ENCODE measurements at places on chromosomes 1 and 21. TPM values are rescaled to one million over a fixed set of nuclear protein-coding genes. Genes with fewer than 3 reads are reported as not detected.

- no peak for DNase-seq
Observed at GRCh38 chr1:22347854-22348760, 103.5 kb upstream of the ZBTB40 start.

- no peak for DNase-seq
Observed at GRCh38 chr1:81974883-81975555, 174.3 kb downstream of the ADGRL2 start.

Gene F11R
- total RNA-seq, result 87.0 TPM

Gene RPTN
- total RNA-seq, result not detected

- DNase-seq, result no peak
Observed at GRCh38 chr1:43464681-43465504, 11.2 kb upstream of the HYI start.

Gene BGLAP
- total RNA-seq, result not detected

Gene ICOSLG
- total RNA-seq, result 1.6 TPM

DNA sequence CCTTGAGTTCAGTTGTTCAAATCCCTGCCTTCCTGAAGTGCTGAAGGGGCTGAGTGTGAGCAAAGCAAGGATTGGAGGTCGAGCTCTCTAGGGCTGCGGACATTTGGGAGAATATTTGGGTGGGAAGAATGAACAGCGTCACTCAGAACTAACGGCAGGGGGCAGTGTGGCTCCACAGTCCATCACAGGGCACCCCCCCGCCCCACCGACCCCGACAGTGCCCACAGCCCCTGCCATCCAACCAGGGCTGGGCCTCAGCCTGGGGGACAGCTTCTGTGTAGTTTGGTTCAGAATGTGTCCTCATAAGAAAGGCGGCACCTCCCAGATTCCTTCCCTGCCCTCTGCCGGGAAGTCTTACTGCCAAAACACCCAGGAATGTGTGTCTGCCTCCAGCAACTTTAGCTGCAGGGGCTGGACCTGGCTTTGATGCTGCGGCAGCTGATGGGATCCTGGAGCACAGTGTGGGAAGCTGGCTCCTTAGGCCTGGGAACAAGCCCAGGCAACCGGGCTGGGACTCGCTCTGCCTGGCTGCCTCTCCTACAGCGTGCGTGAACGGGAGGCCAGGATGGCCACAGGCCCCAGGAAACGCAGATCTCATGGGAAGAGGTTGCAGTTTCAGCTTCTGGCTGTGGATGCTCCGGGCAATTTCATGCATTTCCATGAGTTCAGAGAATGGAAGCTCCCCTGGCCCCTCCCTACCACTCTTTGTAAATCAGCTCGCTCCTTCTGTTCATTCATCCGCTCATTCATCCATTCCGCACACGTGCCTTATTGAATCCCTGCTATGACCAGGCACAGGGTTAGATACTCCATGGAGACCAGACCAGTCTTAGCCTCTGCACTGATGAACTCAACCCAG, 104.9 kb upstream of the TMPRSS2 start:
- no peak for DNase-seq

Gene ACKR1
- not detected for total RNA-seq

Gene C1orf116
- 34.1 TPM for total RNA-seq

DNA sequence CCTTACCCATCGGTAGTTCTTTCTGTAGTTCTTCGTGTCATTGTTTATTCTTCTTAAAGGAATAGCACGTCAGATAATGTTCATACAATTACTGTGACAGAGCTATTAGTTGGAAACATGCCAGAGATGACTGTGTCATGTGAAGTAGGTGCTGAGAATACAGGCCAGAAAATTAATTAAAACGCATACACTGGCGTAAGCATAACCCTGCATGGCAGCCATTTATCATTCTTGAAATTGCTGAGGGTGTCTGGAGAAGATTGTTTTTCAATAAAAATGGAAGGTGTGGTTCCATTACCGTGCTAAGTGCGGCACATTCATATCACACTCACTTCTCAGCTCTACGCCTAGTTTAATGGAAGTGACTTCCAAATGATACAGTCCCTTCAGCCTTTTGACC, 7.8 kb downstream of the ETS2 start:
- DNase-seq, result no peak

Gene S100A8
- total RNA-seq, result not detected

GRCh38 chr1:100988121-100988520, 37.5 kb downstream of the DPH5 start:
- no peak for DNase-seq

DNA sequence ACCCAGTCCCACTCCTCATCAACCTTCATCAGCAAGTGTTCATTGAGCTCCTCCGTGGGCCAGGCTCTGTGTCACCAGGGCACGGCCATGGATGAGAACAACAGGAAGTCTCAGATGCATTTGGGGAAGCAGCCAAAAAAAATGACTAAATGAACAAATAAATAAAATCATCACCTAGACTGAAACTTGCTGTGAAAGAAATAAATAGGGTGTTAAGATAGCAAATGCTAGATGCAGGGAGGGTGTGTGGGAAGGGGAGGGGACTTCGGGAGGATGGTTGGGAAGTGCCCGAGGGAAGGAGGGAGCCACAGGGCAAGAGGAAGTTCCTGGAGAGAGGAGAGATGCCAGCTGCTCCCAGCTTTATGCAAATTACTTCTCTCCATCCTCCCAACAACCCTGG, 696.7 kb downstream of the PTPRU start:
- DNase-seq, result no peak

DNA sequence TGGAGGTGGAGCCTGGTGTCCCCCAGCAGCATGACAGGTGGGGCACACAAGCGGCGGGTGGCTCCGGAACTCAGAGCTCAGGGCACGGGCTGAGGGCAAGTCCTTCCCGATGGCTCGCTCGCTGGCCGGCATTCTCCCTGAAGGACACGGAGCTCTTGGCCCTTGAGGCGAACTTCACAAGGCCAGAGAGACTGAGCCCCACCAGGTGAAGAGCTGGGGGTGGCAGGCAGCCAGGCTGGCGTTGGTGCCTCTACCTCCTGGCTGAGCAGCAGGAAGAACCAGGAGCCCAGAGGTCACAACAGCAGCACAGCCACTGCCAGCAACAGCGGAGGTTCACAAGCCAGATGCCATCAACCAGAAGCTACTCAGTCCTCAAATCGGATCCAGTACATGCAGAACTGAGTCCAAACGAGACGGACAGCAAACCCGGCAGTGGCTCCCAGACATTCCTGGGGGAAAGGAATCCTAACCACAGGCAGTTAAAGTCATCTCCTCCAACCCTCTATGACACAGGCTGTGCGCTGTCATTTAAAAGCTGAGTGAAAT, 54.1 kb downstream of the NPHP4 start:
- DNase-seq, result peak; percentile 23

GRCh38 chr1:1775327-1776226, 2.7 kb downstream of the NADK start:
- no peak for DNase-seq

DNA sequence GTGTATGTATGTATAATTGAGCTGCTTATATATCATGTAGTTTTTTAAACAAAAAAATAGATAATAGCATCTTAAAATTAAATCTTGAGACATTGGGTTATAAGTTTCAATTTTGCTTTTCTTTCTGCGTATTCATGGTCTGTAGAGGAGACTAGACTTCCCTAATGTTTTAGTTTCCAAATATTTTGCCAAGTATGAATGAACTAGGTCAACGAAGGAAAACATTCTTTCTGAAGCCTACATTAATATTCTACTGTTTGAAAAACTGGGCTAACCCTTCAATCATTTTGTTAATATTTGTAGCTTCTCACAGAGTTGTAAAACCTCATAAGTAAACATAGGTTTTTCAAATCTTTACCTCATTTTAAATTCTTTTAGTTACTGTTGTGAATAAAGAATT, 592.7 kb downstream of the USP25 start:
- DNase-seq, result no peak
